ENCODE measurements at places on chromosomes 1 and 21.

GRCh38 chr1:92482665-92483609, 3.8 kb downstream of the GFI1 start:
- no peak for DNase-seq

- no peak for DNase-seq
Observed at GRCh38 chr1:12014141-12014991, 4.9 kb upstream of the MIIP start.

- no peak for DNase-seq
Observed at GRCh38 chr1:197140121-197140520, 6.3 kb downstream of the ASPM start.

- DNase-seq = no peak
Observed at GRCh38 chr21:16563116-16563515, 833.3 kb downstream of the USP25 start.

DNA sequence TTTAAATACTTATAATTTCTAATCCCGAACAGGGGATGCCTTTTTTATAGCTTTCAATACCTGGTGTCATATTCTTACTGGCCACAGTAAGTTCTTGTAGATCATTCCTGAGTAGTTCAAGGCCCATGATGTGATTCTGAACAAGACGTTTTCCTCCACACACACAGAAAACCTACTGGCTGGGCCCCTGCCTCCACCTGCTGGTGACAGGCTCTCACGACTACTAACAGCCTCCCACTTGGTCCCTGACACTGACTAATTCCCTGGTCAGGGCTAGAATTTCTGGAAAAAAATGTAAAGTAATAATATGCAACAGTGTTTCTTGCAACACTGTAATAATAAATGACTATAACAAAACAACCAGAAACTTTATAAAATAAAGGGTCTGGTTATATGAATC, 50.4 kb upstream of the RIPK4 start:
- no peak for DNase-seq

DNA sequence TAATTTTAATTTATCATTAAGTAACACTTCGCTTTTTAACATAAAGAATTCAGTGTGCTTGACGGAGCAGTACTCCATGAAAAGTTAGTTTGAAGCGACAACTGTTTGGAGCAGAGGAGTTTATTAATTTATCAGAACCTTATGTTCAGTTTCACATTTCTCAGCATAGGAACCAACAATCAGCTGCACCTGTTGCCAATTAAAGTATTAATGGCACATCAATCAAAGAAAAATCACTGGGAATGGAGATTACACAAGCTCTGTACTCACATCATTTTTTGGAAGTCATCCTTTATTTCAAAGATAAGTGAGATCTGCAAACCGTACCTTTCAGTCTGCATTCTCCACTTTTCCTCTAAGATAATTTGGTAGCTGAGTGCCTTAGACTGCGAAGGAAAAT, 344.6 kb downstream of the LMO4 start:
- no peak for DNase-seq

DNA sequence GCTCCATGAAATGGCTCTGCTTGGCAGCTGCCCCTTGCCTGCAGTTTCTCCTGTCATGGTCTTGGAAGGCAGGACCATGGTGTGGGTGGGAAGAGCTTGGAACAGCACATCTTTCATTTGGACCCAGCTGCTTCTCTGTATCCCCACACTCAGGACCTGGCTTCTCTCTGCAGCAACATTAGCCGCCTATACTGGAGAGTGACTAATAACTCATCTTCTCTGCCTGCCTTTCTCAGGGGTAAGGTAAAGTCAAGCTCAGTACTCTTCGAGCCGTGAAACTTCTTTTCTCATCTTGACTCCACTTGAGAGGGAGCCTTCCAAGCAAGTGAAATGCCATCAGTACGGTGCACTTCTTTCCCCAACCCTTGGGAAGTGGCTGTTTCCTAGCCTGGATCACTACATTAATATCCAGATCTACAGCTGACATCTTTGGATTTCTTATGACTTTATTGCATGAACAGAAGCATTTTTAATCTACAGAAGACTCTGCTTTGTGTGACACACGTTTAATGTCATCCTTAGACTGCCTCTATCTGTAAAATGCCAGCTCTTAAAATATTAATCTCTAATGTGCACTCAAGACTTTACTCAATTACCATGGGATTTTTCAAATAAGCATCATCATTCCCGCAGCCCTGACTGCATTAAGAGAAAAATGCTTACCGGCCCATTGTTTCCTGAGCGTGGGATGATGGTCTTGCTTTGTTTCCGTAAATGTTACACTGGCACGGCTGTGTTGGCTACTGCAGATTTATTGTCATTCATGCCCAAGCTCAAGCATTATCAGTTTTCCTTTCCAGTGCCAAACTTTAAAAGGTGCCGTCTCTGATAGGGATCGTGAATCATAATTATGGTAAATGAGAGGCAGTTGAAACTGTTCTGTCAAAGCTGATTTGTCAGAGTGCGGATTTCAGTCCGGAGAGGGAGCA, 242.9 kb downstream of the HHAT start:
- no peak for DNase-seq

DNA sequence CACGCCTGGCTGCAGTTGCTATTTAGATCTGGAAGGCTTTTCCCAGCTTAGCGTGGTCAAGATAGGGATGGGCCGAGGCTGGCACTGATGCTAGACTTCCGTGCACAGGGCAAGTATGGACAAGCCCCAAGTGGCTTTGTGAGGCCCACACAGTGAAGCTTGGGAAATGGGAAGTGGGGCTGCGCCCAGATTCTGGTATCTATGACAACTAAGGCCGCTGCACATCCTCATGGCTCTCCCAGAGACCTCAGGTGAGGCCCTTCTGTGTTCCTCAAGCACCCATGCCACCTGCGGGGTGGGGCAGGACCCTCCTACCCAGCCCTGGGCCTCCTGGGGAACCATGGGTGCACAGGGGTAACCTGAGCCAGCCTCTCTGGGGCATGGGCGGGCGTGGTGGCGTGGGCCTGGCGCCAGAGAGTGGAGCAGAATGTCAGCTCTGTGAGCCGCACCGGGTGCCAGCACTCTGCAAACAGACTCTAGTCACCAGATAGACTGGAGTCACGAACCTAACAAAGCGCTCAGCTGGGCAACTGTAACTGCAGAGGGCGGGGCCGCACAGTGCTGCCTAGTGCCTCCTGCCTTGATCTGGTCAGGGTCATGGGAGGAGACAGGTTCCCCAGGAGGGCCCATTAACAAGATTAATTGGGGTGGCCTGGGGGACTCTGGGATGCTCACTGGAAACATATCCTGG, 46.4 kb downstream of the ELF3 start:
- DNase-seq = no peak

- DNase-seq = no peak
Observed at GRCh38 chr1:193355178-193355577, 168.8 kb upstream of the B3GALT2 start.

DNA sequence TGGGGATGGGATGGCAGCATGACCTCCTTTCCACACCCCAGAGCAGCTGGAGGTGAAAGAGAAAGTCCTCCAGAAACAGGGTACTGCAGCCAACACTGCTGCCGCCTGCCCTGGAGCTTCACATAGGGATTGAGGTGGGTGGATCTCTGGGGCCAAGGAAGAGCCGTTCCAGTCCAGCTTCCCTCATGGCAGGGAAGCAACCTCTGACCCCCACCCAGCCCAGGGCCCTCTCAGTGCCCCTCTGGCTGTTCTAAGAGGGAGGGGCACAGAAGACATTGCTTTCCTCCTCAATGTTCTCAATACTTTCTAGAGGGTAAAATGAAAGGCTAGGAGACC, 5.7 kb downstream of the KIF21B start:
- DNase-seq = no peak

GRCh38 chr21:39159342-39160063, 23.7 kb downstream of the PSMG1 start:
- DNase-seq = no peak

DNA sequence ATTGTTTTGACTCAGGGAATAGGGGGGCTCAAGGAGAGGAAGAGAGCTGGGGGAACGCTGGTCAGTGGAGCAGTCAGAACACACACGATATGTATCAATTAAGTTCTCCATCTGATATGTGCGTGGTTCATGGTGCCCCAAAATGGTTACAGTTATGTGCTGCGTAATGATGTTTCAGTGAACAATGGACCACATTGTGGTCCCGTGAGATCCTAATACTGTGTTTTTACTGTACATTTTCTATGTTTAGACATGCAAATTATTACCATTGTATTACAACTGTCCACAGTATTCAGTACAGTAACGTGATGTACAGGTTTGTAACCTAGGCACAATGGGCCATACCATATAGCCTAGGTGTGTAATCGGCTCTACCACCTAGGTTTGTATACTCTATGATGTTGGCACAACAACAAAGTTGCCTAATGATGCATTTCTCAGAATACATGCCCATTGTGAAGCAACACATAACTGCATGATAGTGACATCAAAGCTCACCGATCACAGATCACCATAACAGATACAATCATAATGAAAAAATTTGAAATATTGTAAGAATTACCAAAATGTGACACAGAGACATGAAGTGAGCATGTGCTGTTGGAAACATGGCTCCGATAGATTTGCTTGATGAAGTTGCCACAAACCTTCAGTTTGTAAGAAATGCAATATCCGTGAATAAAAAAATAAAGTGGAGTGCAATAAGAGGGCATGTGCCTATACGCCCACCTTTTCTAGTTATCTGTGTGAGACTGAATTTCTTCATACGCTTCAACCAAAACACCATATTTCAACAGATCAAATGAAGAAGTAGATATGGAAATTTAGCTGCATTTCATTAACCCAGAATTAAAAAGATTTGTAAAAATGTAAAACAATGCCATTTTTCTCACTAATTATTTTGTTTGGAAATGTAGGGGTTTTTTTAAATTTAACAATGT, 14.8 kb upstream of the TMEM54 start:
- DNase-seq = no peak

- no peak for DNase-seq
Observed at GRCh38 chr1:219215477-219215876, 41.8 kb downstream of the LYPLAL1 start.

GRCh38 chr21:34602061-34602460, 12.9 kb downstream of the RCAN1 start:
- no peak for DNase-seq

DNA sequence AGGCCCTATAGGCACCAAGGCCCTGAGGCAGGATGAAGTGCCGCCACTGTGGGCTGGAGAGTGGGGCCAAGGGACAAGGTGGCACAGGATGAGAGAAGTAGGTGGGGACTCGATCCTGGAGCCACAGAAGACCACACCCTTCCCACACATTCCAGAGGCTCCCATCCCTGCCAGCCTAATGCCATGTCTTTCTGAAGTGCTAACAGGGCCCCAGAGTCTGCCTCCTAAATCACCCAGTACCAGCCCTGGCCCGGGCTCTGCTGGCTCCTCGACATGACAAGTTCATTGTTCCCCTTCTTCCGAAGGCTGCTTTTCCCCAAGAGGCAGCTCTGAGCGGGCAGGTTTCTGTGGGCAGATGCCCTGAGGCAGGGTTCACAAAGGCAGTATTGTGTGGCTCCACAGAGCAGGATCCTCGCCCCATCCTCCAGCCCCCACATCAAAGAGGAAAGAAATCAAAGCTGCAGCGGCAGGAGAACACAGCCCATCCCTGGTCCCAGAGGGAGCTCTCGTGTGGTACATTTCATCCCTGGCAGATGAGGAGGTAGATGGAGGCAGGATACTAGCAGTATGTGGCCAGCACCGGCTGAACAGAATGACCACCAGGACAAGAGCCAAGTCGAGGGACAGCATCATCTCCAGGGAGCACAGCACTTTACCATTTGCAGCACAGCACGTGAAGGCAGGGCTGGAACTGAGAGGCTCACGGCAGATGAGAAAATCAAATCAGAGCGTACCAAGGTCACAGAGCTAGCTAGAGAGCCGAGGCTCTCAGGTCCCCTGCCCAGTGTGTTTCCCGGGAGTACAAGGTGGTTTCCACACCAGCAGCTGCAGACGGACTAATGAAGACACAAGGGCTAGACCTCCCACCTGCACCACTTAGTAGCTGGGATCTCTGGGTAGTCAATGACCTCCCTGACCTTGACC, 64.8 kb downstream of the SYF2 start:
- DNase-seq = no peak

GRCh38 chr1:168261390-168261789, 19.3 kb upstream of the TBX19 start:
- DNase-seq = no peak

- DNase-seq = no peak
Observed at GRCh38 chr1:168964478-168964877, 142.0 kb upstream of the ATP1B1 start.

DNA sequence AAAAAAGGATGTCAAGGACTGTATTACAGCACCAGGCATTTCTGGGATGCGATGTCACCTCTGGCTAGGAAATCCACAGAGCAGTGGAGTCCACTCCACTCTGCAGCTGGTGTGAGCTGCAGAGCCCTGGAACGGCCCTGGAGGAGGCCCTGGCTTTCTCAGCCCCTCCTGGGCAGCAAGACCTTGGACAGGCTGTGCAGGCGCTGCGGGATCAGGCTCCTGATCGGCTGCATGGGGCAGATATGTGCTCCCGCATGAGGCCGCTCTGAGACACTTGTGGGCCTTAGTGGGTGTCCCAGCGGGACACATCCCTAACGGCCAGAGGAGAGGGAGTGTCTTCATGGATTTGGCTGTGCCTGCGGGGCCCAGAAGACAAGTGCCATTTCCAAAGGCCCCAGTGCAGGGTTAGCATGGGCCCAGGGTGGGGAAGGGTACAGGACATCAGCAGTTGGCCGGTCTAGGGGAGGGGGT, 6.2 kb downstream of the DNMT3L start:
- DNase-seq = no peak

- no peak for DNase-seq
Observed at GRCh38 chr1:184621260-184621659, 133.4 kb downstream of the EDEM3 start.

Data from stimulated activated CD8-positive, alpha-beta memory T cell treated with anti-CD3 and anti-CD28 coated beads, Interleukin-15, amount 100 ng/mL, for 4 hours (primary cell).